ENCODE measurements at places on chromosomes 1 and 21.

GRCh38 chr21:35648512-35648911, 411.8 kb downstream of the SETD4 start:
- no peaks in the 10 kb centered on the region for H3K27me3 ChIP-seq
- no peak for DNase-seq
- peaks cover 6% of the 10 kb centered on the region for H3K4me1 ChIP-seq
- H3K36me3 ChIP-seq: no peaks in the 10 kb centered on the region

DNA sequence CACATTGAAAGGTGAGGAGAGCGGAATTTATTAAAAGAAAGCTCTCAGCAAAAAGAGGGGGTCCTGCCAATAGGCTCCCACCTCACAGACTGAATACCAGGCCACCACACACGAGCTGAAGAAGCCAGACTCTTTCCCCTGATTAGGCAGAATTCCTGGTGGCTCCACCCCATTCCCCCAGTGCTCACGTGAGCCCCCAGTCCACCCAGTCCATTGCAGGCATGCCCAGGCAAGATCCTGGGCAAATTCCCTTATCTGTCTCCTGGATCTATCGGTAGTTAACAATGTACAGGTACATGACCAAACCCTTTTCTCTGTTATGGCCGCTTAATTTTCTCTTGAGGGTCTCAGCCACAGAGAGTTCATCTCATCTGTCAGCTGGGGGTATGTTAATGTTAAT, 54.6 kb upstream of the BTG3 start:
- H3K4me3 ChIP-seq: no peak overlapping the region
- no peak overlapping the region for H3K27ac ChIP-seq
- H3K27me3 ChIP-seq: no peaks in the 10 kb centered on the region
- no peak for DNase-seq
- peaks cover 6% of the 10 kb centered on the region for H3K4me1 ChIP-seq

DNA sequence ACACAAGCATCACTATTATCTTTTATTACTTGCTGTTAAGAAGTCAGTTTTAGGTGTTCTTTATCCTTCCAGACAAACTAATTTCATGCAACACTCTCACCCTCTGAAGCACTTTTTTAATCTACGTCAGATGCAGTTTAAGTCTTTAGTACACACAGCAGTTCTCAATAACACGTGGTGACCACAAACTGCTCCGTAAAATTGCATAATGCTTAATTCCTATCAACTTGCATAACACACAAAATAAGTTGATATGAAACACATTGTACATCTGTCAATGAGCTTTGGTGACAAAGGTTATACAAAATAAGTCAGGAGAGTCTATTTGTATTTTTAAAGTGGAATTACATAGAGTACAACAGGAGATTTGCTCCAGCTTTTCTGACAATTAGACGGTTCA, 140.9 kb upstream of the ETS2 start:
- peaks cover 26% of the 10 kb centered on the region for H3K27me3 ChIP-seq
- H3K27ac ChIP-seq: no peak overlapping the region
- no peaks in the 10 kb centered on the region for H3K4me1 ChIP-seq
- no peak for DNase-seq
- no peaks in the 10 kb centered on the region for H3K36me3 ChIP-seq
- no peak overlapping the region for H3K4me3 ChIP-seq

DNA sequence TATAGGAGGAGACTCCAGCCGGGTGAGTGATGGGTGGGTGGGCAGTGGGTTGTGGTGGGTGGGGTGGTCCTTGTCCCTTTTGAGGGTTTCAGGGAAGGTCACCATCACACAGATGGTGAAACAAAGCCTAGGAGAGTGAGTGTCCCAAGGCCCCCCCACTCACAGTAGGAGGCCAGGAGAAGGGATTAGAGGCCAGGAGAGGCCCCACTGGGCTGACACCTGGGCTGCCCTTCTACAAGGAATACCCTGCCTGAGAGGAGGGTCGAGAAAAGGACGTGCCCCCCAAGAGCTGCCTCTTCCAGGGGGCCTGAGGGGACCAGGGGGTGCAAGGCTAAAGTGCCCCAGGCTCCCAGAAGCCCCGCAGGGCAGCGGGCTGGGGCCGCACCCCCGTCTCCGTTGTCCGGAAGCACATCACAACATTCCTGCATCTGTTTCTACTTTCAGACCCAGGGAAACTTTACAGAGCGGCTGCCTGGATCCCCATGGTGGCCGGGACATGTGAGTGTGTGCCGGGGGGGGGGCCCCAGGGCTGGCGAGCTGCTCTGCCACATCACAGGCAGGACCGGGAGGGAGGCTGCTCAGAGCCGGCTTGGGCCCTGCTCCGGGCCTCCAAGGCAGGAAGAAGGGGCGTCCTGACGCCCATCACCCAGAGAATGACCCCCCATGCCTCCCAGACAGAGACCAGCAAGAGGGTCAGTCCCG, 68.2 kb downstream of the ARHGEF16 start:
- H3K4me1 ChIP-seq: no peaks in the 10 kb centered on the region
- H3K36me3 ChIP-seq: no peaks in the 10 kb centered on the region
- no peaks in the 10 kb centered on the region for H3K27me3 ChIP-seq
- DNase-seq: no peak

- peak overlapping the region; percentile 90 for H3K27ac ChIP-seq
- no peak for DNase-seq
- no peaks in the 10 kb centered on the region for H3K36me3 ChIP-seq
- peaks cover 19% of the 10 kb centered on the region for H3K4me1 ChIP-seq
- no peak overlapping the region for H3K4me3 ChIP-seq
Measured at GRCh38 chr1:94799206-94799605, 21.0 kb upstream of the SLC44A3 start.

DNA sequence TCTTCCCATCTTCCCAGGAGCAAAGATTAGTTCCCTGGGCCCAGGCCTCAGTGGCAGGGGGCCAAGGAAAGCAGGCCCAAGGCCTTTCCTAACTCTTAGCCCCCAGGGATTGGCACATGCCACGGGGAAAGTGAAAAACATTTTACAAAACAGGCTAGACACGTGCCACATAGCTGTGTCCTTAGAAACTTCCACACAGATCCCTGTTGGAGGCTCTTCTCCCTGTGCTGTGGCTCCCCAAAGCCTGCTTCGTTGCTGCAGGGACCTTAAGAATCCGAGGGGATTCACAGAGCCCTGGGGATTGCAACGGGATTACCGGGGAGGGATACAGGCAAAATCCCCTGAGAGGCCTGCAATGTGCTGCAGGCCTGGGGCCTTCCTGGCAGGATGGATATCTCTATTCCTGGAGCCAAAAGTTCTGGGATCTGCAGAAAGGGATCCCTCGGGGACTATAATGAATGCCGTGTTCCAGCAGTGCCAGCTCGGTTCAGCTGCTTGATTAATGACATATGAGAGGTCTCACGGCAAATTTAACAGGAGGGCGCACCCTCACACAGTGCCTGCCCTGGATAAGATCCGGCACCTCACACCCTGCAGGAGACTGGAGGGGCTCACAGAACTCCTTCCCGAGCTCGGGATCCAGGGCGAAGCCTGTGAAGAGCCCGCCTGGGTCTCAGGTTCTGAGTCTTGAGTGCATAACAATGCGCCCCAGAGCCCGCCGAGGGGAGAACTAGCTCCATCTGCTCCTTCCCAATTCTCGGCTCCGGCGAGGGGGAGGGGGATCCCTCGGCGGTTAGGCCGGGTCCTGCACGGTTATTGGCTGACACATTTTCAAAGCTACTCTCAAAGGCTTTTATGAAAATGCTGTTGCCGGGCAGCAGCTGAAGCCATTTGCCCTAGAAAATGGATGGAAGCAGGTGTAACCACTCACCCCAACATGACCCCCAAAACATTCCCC, 15.3 kb upstream of the RGS8 start:
- no peak for DNase-seq
- no peaks in the 10 kb centered on the region for H3K27me3 ChIP-seq
- no peaks in the 10 kb centered on the region for H3K36me3 ChIP-seq

DNA sequence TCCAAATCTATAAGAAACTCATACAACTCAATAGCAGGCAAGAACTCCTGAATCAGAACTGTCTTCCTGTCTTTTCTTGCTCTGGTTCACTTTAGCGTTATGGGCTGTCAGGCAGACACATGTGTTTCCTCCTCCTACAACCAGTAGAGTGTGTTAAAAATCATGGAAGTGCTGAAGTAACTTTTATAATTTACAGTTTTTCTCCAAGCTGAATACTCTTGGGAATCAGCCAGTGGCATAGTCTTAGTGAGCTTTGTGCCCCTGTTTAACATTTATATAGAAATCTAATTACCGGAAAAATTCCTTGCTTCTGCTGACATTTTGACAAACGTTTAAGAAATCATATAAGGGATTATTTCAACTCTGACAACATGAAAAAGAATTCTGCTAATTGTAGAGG, 113.1 kb upstream of the RGS18 start:
- no peaks in the 10 kb centered on the region for H3K4me1 ChIP-seq
- H3K4me3 ChIP-seq: no peak overlapping the region
- no peaks in the 10 kb centered on the region for H3K27me3 ChIP-seq
- no peak for DNase-seq
- no peaks in the 10 kb centered on the region for H3K36me3 ChIP-seq
- H3K27ac ChIP-seq: no peak overlapping the region

GRCh38 chr1:69284508-69284907, 283.2 kb upstream of the LRRC7 start:
- H3K27ac ChIP-seq: no peak overlapping the region
- H3K36me3 ChIP-seq: no peaks in the 10 kb centered on the region
- H3K27me3 ChIP-seq: peaks cover 5% of the 10 kb centered on the region
- no peak overlapping the region for H3K4me3 ChIP-seq

DNA sequence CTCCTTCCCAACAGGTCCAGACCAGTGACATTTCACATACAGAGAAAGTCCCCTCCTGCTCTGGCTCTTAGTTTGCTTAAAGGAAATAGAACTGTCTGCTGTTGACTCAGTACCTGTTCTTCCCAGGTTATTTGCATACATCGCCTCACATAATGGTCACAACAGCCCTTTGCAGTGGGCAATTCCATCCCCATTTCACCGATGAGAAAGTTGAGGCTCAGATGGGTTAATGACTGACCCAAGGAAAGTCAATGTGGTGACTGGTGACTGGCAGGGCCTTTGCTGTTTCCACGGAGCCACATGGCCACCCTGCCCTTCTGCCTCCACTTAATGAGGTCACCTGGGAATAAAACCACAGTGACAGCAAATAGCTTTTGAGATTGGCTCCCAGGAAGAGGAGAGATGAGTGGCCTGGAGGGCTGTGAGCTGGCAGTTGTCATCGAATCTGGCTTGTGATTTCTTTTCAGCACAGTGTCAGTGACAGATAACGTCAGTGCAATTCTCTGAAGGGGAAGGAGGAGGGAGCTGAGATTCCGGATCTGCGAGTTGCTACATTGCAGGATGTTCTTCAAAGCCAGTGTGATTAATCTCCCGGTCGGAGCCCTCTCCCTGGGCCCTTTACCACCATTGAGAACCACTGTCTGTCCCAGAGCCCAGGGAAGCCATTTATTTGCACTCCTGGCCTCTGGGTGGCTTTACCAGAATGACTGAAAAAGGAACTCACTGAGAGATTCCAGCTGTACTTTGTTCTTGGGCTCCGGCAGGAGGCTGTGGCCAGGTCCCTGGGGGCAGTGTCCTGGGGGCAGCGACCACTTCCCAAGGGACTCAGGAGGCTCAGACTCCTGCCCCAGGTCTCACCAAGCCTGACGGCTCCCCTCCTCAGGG, 117.2 kb downstream of the CNIH3 start:
- no peaks in the 10 kb centered on the region for H3K4me1 ChIP-seq
- no peak overlapping the region for H3K4me3 ChIP-seq
- DNase-seq: no peak
- H3K36me3 ChIP-seq: no peaks in the 10 kb centered on the region
- no peaks in the 10 kb centered on the region for H3K27me3 ChIP-seq

Measured in RWPE2 (cell line).